ENCODE measurements at places on chromosomes 2 and 18. TPM values are rescaled to one million over a fixed set of nuclear protein-coding genes. Genes with fewer than 3 reads are reported as not detected.

SCYGR4 gene
- not detected for total RNA-seq

- no peak overlapping the region for H3K27ac ChIP-seq
- no peaks in the 10 kb centered on the region for H3K4me1 ChIP-seq
- H3K36me3 ChIP-seq: no peaks in the 10 kb centered on the region
- no peaks in the 10 kb centered on the region for H3K27me3 ChIP-seq
- no peak for DNase-seq
- H3K4me3 ChIP-seq: no peak overlapping the region
Observed at GRCh38 chr2:235521844-235522243, 28.0 kb downstream of the AGAP1 start.

GRCh38 chr2:236166796-236167296, 1.3 kb downstream of the GBX2 start:
- no peaks in the 10 kb centered on the region for H3K4me1 ChIP-seq
- H3K4me3 ChIP-seq: peak overlapping the region; percentile 8
- H3K27me3 ChIP-seq: peaks cover 1% of the 10 kb centered on the region
- no peak overlapping the region for H3K27ac ChIP-seq

- H3K36me3 ChIP-seq: no peaks in the 10 kb centered on the region
- H3K27ac ChIP-seq: no peak overlapping the region
- H3K4me3 ChIP-seq: no peak overlapping the region
- no peak for DNase-seq
- H3K4me1 ChIP-seq: no peaks in the 10 kb centered on the region
Observed at GRCh38 chr2:215000721-215001120, 137.7 kb downstream of the ABCA12 start.

DNA sequence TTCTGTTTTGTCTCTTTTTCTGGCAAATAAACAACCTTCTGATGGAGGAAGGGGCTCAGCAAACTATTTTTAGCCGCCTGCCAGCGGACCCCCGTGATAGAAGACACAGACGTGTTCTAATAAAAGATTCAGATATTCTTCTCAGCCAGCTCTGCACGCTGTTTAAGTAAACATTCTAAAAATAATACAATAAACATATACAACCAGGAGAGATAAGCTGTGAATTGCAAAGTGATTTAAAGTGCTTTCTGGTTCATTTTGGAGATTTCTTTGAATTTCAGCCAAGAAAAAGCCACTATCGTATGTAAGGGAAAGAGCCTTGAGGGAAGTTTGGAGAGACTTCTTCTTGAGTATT, 201.3 kb downstream of the EPHA4 start:
- no peaks in the 10 kb centered on the region for H3K4me1 ChIP-seq
- peaks cover 1% of the 10 kb centered on the region for H3K27me3 ChIP-seq
- H3K36me3 ChIP-seq: no peaks in the 10 kb centered on the region
- H3K4me3 ChIP-seq: no peak overlapping the region

All from aorta (tissue), 5 donors.